ENCODE measurements at places on chromosomes 4 and X.

DNA sequence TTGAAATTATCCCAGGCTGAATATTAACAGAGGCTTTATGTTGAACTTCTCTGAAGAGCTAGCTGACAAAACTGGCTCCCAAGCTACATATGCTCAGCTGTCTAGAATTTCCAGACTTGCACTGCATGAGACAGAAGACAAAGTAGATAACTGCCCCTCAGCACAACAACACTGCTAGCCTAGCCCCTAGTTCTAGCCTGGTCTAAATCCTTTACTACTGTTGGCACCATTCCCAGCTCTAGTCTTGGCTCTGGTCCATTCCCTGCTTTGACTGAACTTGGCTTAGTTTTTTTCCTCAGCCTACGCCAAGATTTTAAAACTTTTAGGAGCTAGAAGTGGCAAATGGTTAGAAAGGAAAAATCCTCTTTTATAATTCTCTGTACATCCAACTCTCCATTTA is 7.6 kb upstream of the OPHN1 start:
- DNase-seq: peak; percentile 1

- DNase-seq: no peak
Observed at GRCh38 chr4:120070196-120070595, 3.5 kb upstream of the MAD2L1 start.

DNA sequence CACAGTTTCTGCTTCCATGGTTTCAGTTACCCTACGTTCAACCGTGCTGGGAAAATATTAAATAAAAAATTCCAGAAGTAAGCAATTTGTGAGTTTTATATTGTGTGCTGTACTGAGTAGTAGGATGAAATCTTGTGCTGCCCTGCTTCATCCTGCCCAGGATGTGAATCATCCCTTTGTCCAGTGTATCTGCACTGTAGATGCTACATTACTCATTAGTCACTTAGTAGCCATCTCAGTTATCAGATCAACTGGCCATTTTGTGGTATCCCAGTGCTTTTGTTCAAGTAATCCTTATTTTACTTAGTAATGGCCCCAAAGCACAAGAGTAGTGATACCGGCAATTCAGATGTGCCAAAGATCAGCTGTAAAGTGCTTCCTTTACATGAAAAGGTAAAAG is 97.9 kb downstream of the COX18 start:
- no peak for DNase-seq

- no peak for DNase-seq
Observed at GRCh38 chr4:70371987-70372386, 10.9 kb upstream of the SMR3B start.

GRCh38 chr4:103008875-103009729 is 10.4 kb downstream of the SLC9B1 start:
- DNase-seq: no peak

- no peak for DNase-seq
Observed at GRCh38 chrX:107769581-107770317, 5.8 kb downstream of the TSC22D3 start.

DNA sequence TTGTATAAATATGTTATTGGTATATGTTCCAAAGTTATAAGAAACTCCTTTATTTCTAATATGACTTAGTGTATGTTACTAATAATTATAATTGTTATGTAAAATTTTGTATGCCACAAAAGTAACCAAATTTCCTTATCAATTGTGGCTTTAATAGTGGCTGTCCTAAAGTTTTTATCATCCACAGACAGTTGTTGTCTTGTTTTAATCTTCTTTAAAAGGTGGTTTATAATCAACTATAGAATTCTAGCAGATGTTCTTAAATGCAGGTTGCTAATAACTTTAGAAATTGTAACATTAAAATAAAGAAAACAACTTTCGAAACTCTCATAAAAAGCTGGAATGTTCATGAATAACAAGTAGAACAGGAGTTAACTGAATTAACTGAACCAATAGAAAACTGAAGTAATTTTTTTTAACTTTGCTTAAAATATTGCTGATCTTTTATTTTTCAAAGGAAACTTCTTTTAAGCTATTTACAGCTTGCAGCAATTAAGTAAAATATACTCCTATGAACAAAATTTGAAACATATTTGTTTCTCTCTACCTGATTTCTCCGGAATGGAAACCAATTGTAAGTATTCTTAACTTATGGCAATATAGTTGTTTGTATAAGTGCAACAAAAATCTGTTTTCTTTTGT is 24.3 kb downstream of the HSD17B11 start:
- no peak for DNase-seq

DNA sequence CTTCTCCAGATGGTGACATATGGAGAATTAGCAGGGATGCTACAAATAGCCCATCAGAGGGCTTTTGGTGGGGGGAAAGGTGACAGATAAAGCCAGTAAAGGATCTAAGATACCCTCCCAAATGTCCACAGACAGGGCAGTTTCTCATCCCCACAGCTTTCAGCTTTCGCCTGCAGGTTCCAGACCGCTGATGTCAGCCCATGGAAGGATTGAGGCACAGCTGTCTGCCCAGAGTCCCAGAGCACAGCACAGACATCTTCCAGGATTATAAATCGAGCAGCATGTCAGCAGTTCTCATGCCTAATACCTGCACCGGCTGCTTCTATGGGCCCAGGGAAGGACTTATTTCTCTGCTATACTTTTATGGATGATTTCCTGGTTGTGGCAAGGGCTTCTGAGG is 96.7 kb upstream of the MXRA5 start:
- no peak for DNase-seq

- no peak for DNase-seq
Observed at GRCh38 chr4:99234331-99235010, 15.4 kb upstream of the ADH6 start.

DNA sequence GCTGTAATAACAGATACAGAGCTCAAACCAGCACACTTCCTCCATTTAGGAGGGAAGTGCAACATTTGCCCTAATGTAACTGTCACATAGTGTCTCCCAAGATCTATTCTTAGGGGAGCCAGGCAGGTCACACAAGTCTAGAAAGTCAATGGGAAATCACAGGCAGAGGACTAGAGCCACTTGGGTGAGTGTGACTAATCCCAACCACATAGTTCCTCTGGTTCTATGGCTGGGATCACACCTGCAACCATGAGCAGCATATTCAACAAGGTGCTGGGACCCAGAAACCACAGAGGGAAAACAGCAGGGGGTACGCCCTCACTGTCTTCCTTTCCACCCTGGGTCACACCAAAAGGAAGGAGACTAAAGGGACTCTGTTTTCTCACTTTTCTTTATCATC is 66.8 kb upstream of the TACR3 start:
- DNase-seq: no peak

- no peak for DNase-seq
Observed at GRCh38 chr4:7722766-7723387, 216.8 kb downstream of the AFAP1 start.

DNA sequence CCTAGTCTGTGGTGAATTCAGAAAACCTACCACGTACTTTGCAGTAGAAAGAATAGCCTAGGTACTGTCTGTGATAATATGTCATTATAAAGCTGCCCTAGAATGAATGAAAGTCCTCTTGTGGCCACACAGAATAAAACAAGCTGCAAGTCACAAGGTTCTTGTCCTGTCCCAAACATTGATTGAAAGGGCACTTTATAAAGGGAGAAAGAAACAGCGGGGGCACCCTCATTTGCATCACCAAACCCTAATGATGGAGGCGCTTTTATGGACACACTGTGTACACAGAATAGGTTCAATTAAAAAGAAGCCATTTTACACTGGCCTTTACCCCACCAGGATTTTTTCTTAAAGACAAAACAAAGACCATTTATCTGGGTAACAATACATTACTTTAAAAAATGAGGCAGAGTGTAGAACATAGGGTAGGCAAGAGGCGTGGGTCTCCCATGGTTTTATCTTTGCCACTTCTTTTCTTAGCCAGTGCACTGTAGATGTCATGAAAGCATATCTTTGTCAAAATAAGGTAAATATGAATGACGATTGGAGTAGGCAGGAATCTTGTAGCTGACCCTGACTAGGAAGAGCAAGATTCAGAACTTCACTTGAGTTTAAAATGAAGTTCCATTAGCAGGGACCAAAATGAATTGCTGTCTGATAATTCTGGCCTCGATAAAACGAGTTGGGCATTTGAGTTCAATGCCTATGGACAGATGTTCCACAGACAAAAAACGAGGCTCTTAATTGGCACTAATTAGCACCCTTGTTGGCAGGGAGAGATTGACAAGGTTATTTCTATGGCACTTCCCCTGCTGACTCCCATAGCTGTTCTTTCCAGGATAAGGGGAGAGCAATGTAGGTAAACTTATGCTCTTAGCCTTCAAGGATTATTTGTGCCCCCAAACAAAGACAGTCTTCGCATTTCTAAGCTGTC is 365.1 kb downstream of the AFF2 start:
- DNase-seq: no peak

DNA sequence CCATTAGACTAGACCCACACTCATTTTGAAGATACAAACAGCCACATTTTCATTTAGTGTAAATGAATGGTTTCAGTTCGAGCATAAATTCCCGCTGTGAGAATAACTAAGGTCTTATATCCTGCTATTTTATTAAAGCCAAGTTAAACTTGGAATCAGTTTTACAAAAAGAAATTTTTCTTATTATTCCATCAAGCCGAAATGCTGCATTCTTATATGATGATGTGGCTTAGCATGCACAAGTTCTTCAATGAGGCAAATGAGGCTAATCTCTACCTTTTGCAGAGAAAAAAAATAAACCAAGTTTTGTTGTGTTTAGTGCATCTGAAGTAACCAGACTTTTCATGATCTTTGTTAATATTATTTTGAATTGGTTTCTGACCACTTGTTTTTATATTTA is 953.9 kb upstream of the PCDH10 start:
- no peak for DNase-seq

- DNase-seq: no peak
Observed at GRCh38 chr4:2866891-2867290, 23.2 kb downstream of the ADD1 start.

GRCh38 chrX:17007134-17007768 is 60.8 kb downstream of the REPS2 start:
- no peak for DNase-seq

- DNase-seq: no peak
Observed at GRCh38 chrX:50920132-50920531, 9.6 kb downstream of the BMP15 start.
